ENCODE measurements at places on chromosomes 6 and 20. TPM values are rescaled to one million over a fixed set of nuclear protein-coding genes. Genes with fewer than 3 reads are reported as not detected.

GRCh38 chr20:38061109-38061508, 27.6 kb downstream of the RPRD1B start:
- H3K4me1 ChIP-seq: peaks cover 19% of the 10 kb centered on the region
- peaks cover 89% of the 10 kb centered on the region for H3K36me3 ChIP-seq
- no peak for DNase-seq
- H3K4me3 ChIP-seq: no peak overlapping the region
- no peak overlapping the region for H3K27ac ChIP-seq

GRCh38 chr6:47434372-47435253, 43.0 kb upstream of the CD2AP start:
- H3K27me3 ChIP-seq: no peaks in the 10 kb centered on the region
- DNase-seq: no peak
- H3K4me3 ChIP-seq: no peak overlapping the region
- H3K27ac ChIP-seq: no peak overlapping the region

Gene FOXF2
- total RNA-seq: 1.1 TPM

GRCh38 chr6:33375143-33375671, 16.4 kb upstream of the KIFC1 start:
- peaks cover 26% of the 10 kb centered on the region for H3K4me1 ChIP-seq
- DNase-seq: no peak
- no peaks in the 10 kb centered on the region for H3K27me3 ChIP-seq
- H3K4me3 ChIP-seq: peak overlapping the region; percentile 29
- peak overlapping the region; percentile 65 for H3K27ac ChIP-seq

Gene PNLDC1
- total RNA-seq: not detected

GRCh38 chr6:33450434-33450833, 3.9 kb upstream of the ZBTB9 start:
- DNase-seq: peak; percentile 54
- peaks cover 12% of the 10 kb centered on the region for H3K4me1 ChIP-seq
- H3K27ac ChIP-seq: no peak overlapping the region

Gene RBPJL
- not detected for total RNA-seq

- no peak overlapping the region for H3K4me3 ChIP-seq
- H3K27me3 ChIP-seq: peaks cover 17% of the 10 kb centered on the region
- peaks cover 19% of the 10 kb centered on the region for H3K4me1 ChIP-seq
Observed at GRCh38 chr6:149454346-149454848, 30.4 kb downstream of the ZC3H12D start.

GRCh38 chr6:6837541-6838080, 249.1 kb downstream of the LY86 start:
- no peak overlapping the region for H3K27ac ChIP-seq
- DNase-seq: no peak
- H3K4me3 ChIP-seq: no peak overlapping the region
- H3K4me1 ChIP-seq: no peaks in the 10 kb centered on the region
- no peaks in the 10 kb centered on the region for H3K36me3 ChIP-seq
- H3K27me3 ChIP-seq: peaks cover 14% of the 10 kb centered on the region

Gene CYP21A2
- total RNA-seq: 0.72 TPM

DNA sequence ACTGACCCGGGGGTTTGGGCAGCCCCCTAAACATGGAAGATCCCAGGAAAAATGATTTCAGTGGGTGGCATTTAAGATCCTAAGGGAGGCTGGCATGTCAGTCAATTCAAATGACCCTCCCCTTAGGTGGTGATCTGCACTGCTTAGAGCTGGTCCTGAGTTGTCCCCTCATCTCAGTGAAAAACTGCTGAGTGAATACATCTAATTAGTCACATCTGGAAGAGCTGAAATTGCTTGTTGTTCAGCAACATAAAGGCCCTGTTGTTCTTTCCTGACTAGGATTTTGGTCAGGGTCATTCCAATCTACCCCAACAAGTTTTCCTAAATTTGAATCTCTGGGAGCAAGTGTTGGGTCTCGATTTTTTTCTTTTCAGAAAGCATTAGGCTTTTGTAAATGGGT, 126.4 kb downstream of the LCA5 start:
- no peaks in the 10 kb centered on the region for H3K27me3 ChIP-seq
- H3K36me3 ChIP-seq: no peaks in the 10 kb centered on the region
- H3K4me1 ChIP-seq: no peaks in the 10 kb centered on the region
- H3K4me3 ChIP-seq: no peak overlapping the region

GRCh38 chr6:113647143-113647889, 209.8 kb upstream of the MARCKS start:
- H3K36me3 ChIP-seq: no peaks in the 10 kb centered on the region
- H3K27me3 ChIP-seq: no peaks in the 10 kb centered on the region
- DNase-seq: no peak
- H3K4me1 ChIP-seq: peaks cover 19% of the 10 kb centered on the region
- no peak overlapping the region for H3K4me3 ChIP-seq

- no peaks in the 10 kb centered on the region for H3K4me1 ChIP-seq
- no peak overlapping the region for H3K27ac ChIP-seq
- DNase-seq: peak; percentile 81
- H3K36me3 ChIP-seq: no peaks in the 10 kb centered on the region
Observed at GRCh38 chr20:47950124-47950912, 165.0 kb upstream of the SULF2 start.

Gene TOX2
- 0.88 TPM for total RNA-seq

DNA sequence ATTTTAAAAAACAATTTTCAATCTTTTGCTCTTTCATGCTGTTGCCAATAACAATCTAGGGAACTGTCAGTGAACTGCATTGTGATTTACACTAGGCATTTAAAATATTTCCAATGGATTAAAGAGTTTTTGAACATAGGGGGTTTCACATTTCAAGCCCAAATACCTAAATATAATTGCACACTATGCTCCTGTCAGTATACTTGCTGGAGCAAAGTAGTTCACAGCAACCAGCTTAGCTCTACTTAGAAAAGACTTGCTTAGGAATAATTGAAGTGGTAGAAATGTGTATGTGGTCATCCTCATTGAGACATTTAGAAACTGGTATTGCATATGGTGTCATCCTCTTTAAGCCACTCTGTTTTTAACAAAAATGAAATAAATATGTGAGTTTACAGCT, 41.7 kb upstream of the REV3L start:
- no peak overlapping the region for H3K4me3 ChIP-seq
- H3K27me3 ChIP-seq: no peaks in the 10 kb centered on the region
- no peak overlapping the region for H3K27ac ChIP-seq
- H3K4me1 ChIP-seq: no peaks in the 10 kb centered on the region

Gene ADGRF5
- total RNA-seq: under 0.01 TPM

DNA sequence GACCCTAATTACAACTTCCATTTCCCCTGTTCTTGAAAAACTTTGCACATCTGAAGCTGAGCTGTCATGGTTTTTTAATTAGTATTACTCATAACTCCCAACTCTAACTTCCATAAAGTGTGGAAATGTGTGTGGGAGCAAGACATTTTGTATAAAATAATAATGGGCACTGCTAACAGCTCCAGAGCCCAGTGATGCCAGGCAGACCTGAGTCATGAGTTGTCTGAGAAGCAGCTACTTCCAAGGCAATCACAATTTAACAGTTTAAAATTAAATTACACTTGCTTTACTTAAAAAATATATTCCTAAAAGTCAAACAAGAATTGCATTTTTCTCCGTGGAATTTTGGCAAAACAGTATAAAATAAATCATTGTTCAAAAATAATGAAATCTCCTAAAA, 6.4 kb downstream of the SLC2A12 start:
- H3K4me1 ChIP-seq: peaks cover 5% of the 10 kb centered on the region
- no peak for DNase-seq
- no peak overlapping the region for H3K4me3 ChIP-seq
- H3K36me3 ChIP-seq: no peaks in the 10 kb centered on the region
- no peaks in the 10 kb centered on the region for H3K27me3 ChIP-seq

Gene PTPRK
- 165 TPM for total RNA-seq

DNA sequence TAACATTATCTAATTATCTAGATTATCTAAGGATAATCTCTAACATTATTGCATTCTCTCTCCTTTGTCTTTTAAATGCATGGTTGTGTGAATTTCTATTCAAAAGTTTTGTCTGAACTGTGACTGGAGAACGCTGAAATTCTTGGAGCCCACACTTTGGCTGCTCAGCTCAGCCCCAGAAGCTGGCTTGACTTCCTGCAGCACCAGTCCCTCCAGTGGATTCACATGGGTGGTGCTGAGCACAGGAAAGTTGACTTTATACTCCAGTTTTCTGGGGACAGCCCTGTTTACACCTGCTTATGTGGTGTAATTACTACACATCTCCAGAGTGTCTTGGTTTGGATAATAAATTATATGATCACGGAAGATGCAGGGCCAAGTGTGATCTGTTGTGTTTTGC, 255.1 kb upstream of the NOX3 start:
- no peaks in the 10 kb centered on the region for H3K27me3 ChIP-seq
- no peak overlapping the region for H3K4me3 ChIP-seq
- no peaks in the 10 kb centered on the region for H3K36me3 ChIP-seq

- H3K4me3 ChIP-seq: peak overlapping the region; percentile 72
- peaks cover 8% of the 10 kb centered on the region for H3K27me3 ChIP-seq
- peaks cover 12% of the 10 kb centered on the region for H3K4me1 ChIP-seq
- DNase-seq: peak; percentile 91
- H3K36me3 ChIP-seq: no peaks in the 10 kb centered on the region
Observed at GRCh38 chr6:116461932-116462885, 1.0 kb downstream of the CALHM6 start.

DNA sequence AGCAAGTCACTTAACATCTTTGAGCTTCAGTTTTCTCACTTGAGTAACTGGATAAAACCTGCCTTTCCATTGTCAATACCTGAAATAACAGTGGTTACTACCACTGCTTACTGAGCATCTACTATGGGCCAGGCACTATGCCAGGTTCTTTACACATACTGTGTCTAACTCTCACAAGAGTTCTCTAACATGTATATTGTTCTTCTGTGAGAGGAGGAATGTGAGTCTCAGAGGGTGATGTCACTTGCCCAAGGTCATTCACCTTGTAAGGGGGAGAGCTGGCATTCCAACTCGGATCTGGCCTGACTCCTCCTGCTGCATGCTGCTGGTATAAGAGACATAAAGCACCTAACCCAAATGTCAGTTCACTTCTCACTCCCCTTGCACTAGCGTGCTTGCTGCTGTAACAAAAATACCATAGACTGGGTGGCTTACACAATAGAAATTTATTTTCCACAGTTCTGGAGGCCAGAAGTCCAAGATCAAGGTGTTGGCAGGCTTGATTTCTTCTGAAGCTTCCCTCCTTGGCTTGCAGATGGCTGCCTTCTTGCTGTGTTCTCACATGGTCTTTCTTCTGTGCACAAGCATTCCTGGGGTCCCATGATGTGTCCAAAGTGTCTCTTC, 21.9 kb upstream of the SGK2 start:
- no peak for DNase-seq
- no peaks in the 10 kb centered on the region for H3K27me3 ChIP-seq
- H3K4me1 ChIP-seq: peaks cover 23% of the 10 kb centered on the region

DNA sequence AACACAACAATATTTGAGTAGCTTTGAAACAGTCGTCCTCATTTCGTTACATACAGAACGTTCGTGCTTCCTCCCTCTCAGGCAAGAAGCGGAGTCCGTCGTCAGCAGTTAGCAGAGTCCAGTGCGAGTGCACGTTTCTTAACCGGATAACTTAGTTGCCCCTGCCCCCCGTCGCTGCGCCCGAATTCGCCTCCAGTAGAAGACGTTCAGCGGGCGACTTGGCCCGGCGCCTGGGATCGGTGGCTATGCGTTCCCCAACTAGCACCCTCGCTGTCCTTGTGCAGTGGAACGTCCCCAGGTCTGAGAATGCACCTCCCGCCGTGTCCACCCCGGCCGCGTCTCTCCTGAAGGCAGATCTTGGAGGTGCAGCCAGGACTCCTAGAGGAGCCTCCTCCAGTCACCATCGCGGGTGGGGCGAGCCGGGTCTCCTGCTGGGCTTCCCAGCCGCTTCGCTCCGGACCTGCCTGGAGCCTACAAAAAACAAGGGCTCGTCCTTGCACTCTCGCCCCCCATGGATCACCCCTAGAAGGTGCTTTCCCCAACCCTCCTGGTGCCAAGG, 910 bp upstream of the PCSK2 start:
- H3K4me3 ChIP-seq: peak overlapping the region; percentile 37
- no peak overlapping the region for H3K27ac ChIP-seq
- H3K27me3 ChIP-seq: peaks cover 34% of the 10 kb centered on the region
- H3K36me3 ChIP-seq: no peaks in the 10 kb centered on the region
- peak; percentile 46 for DNase-seq

GRCh38 chr6:43005844-43006243, 7.9 kb downstream of the MEA1 start:
- no peak overlapping the region for H3K27ac ChIP-seq
- no peaks in the 10 kb centered on the region for H3K27me3 ChIP-seq
- H3K4me3 ChIP-seq: no peak overlapping the region
- no peaks in the 10 kb centered on the region for H3K4me1 ChIP-seq

DNA sequence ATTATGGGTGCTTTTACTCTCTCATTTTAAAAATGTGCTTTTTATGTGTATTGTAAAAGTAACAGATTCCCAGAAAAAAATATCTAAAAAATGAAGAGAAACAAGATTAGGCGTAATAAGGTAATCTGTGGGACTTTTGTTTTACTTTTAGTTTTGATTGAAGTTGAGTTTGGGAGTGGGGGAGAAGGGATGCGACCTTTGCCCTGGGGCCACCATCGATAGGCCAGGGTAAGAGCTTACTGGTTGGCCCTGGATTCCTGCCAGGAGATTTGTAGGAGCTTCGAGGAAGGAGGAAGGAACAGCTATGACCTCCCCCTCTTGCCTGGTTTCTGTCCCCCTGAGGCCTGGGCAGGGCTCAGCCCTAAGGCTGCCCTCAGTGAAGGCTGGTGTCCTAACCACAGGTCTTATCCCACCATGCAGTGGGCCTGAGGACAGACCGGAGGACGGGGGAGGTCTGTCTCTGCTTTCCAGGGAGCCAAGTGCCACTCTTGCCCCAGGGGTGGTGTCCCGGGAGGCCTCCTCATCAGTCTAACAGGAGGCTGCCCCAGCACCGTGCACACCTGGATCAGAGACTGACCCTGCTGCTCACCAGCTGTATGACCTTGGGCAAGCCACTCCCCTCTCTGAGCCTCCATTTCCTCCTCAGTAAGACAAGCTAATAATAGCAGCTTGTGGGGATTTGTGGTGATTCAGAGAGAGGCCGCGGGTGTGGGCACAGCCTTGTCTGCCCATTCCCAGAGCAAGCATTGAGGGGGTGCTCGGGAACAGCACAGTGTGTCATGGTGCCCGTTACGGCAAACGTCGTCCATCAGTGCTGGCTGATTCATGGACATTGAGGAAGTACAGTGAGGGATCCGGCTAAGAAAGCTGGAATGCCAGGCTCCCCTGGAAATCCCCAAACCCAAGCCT, 21.2 kb downstream of the TGM2 start:
- H3K27ac ChIP-seq: peak overlapping the region; percentile 96
- no peak overlapping the region for H3K4me3 ChIP-seq
- H3K4me1 ChIP-seq: peaks cover 27% of the 10 kb centered on the region
- DNase-seq: peak; percentile 97

Gene B3GALT4
- 3.8 TPM for total RNA-seq

Gene CDSN
- total RNA-seq: not detected

Gene PRSS16
- not detected for total RNA-seq

- H3K36me3 ChIP-seq: no peaks in the 10 kb centered on the region
- H3K27me3 ChIP-seq: no peaks in the 10 kb centered on the region
- no peak overlapping the region for H3K27ac ChIP-seq
- H3K4me3 ChIP-seq: no peak overlapping the region
Observed at GRCh38 chr6:41579088-41579610, 33.0 kb downstream of the FOXP4 start.
